ENCODE measurements at places on chromosomes 4 and X.

- no peak for DNase-seq
These were observed 44.8 kb upstream of the MTMR1 start for GRCh38 chrX:150648296-150648940.

DNA sequence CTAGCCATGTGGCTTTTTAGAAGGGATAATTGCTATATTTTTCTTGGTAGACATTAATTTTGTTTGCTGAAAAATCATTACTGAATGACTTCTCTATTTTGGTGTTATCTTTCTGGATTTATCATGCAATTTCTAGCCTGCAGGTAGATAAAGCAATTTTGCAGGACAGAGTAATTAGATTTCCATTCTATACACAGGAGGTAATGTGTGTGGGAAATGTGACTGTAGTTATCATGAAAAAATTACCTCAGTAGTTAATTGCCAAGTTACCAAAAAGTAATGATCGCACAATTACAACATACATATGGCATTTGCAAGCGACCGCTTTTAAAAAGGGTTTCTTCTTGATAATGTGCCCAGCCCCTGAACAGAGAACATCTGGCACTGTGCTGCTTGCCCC lies 66.1 kb downstream of the KIT start:
- no peak for DNase-seq

GRCh38 chrX:19839770-19840254 lies 47.6 kb downstream of the SH3KBP1 start:
- no peak for DNase-seq

DNA sequence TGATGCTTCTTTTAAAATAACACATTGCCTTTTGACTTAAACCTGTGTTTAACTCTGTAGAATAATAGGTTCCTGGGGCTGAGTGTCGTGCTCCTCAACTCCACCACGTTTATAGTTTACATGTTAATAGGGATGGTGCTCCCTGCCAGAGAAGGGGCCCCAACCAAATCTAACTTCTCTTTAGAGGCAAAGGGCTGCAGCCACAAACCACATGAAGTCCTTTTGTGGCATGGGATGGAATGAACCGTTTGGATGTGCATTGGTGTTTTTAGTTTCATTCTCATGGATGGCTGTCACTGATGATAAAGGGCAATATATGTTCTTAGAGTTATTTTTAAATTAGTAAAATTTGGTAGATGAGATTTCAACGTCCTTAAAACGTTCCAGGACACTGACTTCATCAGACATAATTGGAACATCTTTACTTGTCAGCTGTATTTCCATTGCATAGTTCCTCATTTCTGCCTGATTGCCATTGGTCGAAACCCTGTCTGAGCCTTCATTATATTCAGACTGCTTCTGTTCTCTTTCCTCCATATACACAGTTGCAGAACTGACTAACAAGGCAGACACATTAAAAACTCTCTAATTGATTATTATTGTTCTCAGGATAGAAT lies 60.4 kb upstream of the HPF1 start:
- no peak for DNase-seq

- no peak for DNase-seq
These were observed 68.3 kb downstream of the LARP7 start for GRCh38 chr4:112704991-112705845.

DNA sequence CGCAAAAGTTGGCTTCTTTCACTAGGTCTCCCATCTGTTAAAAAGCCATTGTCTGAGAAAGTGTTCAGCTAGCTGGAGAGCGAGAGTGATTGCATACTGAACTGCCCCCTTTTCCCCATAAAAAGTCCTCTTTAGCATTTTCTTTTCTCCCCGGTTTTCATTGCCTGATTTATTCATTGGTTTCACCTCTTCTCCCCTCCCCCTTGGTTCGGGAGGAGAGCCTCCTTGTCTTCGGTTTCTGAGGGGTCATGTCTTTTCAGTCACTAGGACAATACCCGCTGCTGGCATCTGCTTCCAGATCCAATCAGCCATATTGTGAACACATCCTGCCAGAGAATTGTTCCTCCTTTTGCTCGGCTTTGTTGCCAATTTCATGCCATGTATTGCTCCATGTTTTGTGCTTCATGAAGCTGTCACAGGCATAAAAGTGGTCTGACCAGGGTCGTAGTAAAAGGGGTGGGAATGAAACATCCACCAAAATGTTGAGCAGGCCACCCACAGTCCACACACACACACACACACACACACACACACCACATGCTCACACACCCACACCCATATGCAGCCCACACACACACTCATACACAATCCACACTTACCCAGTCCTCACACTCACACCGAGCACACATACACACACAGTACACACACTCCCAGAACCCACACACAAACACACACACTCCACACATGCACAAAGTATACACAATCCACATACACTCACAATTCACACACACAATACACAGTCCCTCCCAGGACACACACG lies 136.0 kb downstream of the NKX6-1 start:
- no peak for DNase-seq

DNA sequence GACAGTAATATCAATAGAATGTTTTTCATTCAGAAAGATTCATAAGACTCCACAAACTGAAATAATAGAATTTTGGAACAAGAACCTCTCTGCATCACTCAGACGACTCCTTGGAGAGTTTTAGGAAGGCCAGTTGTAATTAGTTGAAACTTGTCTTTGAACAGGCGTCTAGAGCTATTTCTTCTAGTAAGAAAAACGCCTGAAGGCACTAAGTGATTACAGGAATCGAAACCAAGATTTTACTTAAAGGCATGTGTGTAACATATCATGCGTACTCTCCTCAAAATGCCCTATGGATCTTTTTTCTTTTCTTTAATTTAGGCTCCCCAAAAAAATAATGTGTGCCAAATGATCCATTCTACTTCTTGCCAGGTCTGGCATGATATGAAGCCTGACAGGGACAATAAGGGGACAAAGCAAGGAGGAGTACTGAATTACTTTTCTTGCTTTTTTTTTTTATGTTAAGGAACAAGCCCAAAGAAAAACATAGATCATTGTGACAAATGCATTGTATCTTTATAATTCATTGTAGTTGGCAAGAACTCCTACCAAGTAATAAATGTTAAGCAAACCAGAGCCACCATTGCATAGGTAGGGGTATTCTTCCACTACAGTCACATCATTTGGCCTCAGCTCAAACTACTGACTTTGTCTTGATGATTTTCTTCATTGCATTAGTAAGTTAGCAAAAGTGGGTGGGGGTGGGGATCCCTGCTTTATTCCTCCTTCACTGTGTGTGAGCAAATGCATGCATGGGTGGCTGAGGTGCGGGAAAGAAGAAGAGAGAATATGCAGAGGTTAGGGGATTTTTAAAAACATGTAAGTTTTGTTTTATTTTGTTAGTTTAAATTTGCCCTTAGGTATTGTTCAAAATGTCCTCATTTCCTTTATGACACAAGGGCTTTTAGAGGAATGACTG lies 79.9 kb upstream of the ATOH1 start:
- DNase-seq, result no peak

All from CD4-positive, alpha-beta T cell treated with Interferon alpha-2 for 1 hour (primary cell).